Activated CD4-positive, alpha-beta T cell treated with anti-CD3 and anti-CD28 coated beads, Interleukin-2, amount 10 ng/mL, durations not matched to agents 24 days and 14 days (primary cell): ENCODE measurements at places on chromosomes 1 and 21. TPM values are rescaled to one million over a fixed set of nuclear protein-coding genes. Genes with fewer than 3 reads are reported as not detected.
A peak's percentile ranks its signal among the peaks of the same experiment; 100 is the strongest.

AUNIP gene
- 12.0 and 13.9 TPM in 2 replicates for total RNA-seq

XCL1 gene
- 14.6 and 15.9 TPM in 2 replicates for total RNA-seq

SNIP1 gene
- 22.7 and 25.4 TPM in 2 replicates for total RNA-seq

CFHR4 gene
- not detected in 2 replicates for total RNA-seq

KRTAP7-1 gene
- total RNA-seq: not detected in 2 replicates

DNA sequence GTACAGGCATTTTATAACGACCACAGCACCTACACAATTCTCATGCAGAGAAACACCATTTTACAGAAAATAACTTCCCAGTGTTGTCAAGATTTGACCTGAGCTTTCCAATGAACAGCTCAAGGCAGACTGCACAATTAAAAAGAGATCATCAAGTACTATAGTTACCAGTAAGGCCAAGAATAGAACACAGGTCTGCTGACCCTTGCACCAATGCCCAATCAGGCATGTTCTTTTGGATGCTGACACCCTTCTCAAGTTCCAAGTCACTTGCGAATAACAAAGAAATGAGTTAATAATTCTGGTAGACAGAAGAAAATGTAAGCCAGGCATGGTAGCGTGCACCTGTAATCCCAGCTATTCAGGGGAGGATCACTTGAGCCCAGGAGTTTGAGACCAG, 101.9 kb downstream of the SLC45A1 start:
- DNase-seq: no peak

DNA sequence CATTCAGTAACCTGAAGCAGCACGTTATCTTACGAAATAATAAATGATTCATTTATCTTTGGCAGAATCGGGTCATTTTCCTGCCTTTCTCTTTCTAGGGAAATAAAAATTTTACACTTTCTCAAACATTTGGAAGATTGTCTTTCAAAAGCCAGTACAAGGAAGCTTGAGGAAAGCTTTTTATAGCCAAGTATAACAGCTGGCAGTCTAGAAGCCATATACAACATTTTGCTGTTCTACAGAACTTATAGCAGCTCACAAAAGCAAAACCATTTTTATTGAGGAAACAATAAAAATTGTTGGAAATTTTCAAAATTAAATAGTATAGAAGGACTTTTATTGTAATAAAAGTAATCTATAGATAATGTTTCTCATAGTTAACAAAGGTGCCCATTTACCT, 448.6 kb downstream of the SMYD3 start:
- DNase-seq: no peak

DNA sequence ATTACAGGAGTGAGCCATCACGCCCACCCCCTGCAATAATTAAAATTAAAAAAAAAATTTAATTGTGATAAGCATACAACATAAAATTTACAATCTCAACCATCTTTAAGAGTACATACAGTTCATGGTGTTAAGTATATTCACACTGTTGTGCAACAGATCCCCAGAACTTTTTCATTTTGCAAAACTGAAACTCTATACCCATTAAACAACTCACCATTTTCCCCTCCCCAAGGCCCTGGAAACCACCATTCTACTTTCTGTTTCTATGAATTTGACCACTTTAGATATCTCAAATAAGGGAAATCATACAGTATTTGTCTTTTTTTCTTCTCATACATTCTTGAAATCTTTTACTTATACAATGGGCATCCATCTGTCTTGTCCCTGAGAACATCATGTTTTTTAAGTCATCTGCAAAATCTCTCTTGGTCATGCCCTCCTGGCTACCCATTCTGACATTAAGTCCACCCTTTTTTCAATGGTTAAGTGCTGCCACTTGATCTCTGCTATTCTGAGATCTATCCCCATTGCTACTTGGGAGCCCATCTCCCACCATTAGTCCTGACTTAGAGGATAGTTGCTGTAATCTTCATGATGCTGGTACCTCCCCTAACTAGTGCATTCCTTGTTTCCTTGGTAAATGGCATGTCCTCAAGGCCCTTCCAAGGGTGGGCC, 39.4 kb upstream of the ZFYVE9 start:
- no peak for DNase-seq

GRCh38 chr1:71522721-71523120, 441.9 kb upstream of the ZRANB2 start:
- no peak for DNase-seq

GRCh38 chr1:2547210-2548067, 8.7 kb upstream of the TNFRSF14 start:
- peak; percentile 87 for DNase-seq

GRCh38 chr1:15089258-15089992, 64.1 kb upstream of the TMEM51 start:
- no peak for DNase-seq

GRCh38 chr1:2272686-2273400, 44.7 kb downstream of the SKI start:
- DNase-seq: no peak

DNA sequence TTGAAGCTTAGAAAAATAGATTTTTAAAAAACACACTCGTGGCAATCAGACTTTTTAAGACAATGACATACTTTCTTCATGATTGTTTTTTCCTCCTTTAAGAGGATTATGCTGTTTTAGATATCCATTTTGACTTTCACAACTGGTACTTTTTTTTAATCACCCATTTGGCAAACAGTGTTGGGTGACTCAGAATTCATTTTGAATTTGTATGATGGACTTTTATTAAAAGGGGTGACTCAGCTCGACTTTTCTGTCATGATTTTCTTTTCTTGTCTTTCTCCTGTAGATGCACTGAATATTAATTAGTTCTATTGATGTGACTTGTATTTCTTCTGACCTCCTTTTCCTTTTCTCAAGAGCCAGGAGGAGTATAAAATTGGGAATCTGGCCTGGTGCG, 44.7 kb downstream of the FMN2 start:
- DNase-seq: no peak

- no peak for DNase-seq
Observed at GRCh38 chr1:165629151-165629550, 1.9 kb upstream of the MGST3 start.

- peak; percentile 99 for DNase-seq
Observed at GRCh38 chr1:9588551-9589143, at the start of gene TMEM201. TSS of gene TMEM201 (plus strand) at chr1:9588911. CDS start at chr1:9588931, 20 bp downstream.

DNA sequence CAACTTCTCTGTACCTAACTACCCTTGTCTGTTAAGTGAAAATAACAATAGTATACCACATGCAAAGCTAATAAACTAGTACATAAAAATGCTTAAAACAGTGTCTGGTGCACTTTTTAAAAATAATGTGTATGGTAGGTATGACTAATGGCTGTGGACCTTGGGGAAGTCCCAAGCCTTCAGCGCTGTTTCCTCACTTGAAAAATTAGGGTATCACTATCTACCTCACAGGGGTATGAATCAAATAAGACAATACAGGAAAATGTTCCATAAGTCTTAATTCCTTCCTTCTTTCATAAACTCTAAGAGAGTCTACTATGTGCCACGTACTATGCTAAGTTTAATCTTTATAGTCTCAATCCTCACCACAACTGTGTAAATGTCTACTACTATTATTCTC, 32.0 kb downstream of the EGLN1 start:
- DNase-seq: no peak

- DNase-seq: no peak
Observed at GRCh38 chr1:162070094-162070748, 730 bp downstream of the NOS1AP start.

- DNase-seq: no peak
Observed at GRCh38 chr1:53411541-53412152, 47.6 kb upstream of the DMRTB1 start.

- no peak for DNase-seq
Observed at GRCh38 chr1:214287884-214288283, 6.9 kb downstream of the SMYD2 start.

DNA sequence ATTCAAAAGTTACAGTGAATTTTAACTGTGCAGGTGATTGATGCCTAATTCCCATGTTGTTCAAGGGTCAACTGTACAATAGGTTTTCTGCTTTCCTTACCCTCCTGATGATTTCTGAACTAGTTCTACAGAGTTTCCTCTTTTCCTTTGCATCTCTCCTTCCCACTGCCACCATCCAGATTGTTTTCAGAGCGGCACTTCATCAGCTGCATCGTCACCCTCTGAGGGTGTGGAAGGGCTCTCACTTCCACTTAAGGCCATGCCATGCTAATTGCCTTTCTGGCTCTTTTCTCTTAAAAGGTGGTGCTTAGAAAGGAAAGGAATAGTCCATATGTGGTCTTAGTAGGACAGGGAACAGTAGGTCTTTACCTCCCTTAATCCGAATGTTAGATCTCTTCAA, 39.1 kb downstream of the DISC1 start:
- no peak for DNase-seq
